ENCODE measurements at places on chromosomes 5 and 9.

GRCh38 chr5:2866662-2867372, 115.3 kb upstream of the IRX2 start:
- H3K36me3 ChIP-seq, result no peaks in the 10 kb centered on the region
- no peaks in the 10 kb centered on the region for H3K4me1 ChIP-seq
- H3K27ac ChIP-seq, result no peak overlapping the region
- no peak for DNase-seq
- H3K27me3 ChIP-seq, result no peaks in the 10 kb centered on the region
- H3K4me3 ChIP-seq, result no peak overlapping the region

GRCh38 chr9:20015427-20015931, 226.6 kb upstream of the SLC24A2 start:
- no peaks in the 10 kb centered on the region for H3K27me3 ChIP-seq
- H3K36me3 ChIP-seq, result no peaks in the 10 kb centered on the region
- no peak overlapping the region for H3K4me3 ChIP-seq
- H3K4me1 ChIP-seq, result no peaks in the 10 kb centered on the region
- H3K27ac ChIP-seq, result no peak overlapping the region

DNA sequence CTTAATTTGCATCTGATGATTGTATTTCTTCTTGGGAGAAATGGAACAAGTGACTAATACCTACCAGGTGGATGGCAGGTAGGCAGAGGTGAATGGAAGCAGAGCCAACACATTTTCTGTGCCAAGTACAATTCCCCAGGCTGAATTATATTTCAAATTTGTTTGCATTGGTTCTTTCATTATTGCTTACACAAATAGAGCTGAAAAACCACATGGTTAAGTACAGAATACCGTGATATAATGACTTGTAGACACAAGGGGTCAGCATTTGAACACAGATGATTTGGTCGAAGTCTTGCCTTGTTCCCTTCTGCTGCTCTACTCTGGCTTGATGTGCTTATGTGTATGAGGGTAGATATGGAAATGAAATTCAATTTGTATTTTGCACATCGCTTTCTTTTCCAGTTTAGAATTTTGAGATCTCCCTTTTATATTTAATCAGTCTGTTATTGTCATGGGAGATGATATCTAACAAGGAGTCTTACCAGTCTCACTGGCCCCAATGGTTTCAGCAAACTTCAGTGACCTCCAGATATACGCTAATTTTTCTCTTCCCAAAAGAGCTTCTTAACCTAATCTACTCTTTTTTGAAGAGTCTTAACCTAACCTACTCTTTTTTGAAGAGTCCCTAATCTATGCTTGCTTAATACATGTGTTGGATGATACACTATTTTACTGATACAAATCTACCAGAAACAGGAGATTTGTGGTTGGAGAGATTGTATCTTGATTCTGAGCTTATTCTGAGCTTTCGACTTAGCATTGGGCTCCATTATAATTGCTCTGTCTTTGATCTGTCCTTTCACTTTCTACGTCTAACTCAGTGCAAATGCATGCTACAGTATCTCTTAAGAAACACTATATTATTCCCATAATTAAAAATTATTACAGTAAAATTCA, 88.1 kb downstream of the PCSK1 start:
- DNase-seq, result peak; percentile 39
- H3K27me3 ChIP-seq, result no peaks in the 10 kb centered on the region
- no peaks in the 10 kb centered on the region for H3K36me3 ChIP-seq
- H3K4me3 ChIP-seq, result no peak overlapping the region

DNA sequence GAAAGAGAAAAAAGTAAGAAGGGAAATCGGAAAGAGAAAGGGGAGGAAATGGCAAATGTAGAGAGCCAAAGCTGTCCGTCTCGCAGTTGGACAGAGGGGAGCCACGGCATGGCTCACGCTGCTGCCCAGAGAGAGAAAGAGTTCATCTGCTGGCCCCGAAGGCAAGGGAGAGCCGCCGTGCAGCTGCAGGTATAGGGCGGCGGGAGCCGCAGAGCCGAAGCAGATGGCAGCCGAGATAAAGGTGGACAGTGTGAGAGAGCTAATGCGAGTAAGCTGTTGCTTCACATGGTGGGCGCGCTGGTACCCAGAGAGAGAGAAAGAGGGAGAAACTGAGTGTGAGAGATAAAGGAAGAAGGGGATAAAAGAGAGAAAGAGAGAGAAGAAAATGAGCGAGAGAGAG, 188.4 kb upstream of the PPP1R26 start:
- no peak overlapping the region for H3K4me3 ChIP-seq
- peaks cover 3% of the 10 kb centered on the region for H3K4me1 ChIP-seq
- no peaks in the 10 kb centered on the region for H3K36me3 ChIP-seq

DNA sequence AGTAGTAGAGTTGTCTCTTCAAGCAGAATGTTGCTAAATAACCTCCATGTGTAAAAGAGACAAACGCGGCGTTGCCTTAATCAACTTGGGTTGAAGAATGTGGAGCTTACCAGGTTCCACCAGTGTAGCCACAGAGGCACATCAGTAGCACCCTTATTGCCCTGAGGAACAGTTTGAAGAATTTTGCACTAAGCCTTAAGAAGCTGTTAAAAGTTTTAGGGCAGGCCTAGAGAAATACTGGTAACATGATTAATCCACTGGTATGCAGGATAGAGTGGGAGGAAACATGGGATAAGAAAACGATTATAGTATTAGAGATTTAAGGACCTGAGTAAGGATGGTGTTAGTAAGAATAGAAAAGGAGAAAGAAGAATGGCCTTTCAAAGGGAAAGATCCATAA, 100.6 kb downstream of the ZCCHC7 start:
- no peak for DNase-seq
- no peak overlapping the region for H3K27ac ChIP-seq
- no peak overlapping the region for H3K4me3 ChIP-seq
- no peaks in the 10 kb centered on the region for H3K27me3 ChIP-seq
- H3K36me3 ChIP-seq, result no peaks in the 10 kb centered on the region
- no peaks in the 10 kb centered on the region for H3K4me1 ChIP-seq

GRCh38 chr5:79547982-79548381, 34.0 kb upstream of the HOMER1 start:
- H3K36me3 ChIP-seq, result no peaks in the 10 kb centered on the region
- no peaks in the 10 kb centered on the region for H3K4me1 ChIP-seq
- H3K4me3 ChIP-seq, result no peak overlapping the region
- H3K27ac ChIP-seq, result no peak overlapping the region
- DNase-seq, result no peak
- H3K27me3 ChIP-seq, result no peaks in the 10 kb centered on the region

DNA sequence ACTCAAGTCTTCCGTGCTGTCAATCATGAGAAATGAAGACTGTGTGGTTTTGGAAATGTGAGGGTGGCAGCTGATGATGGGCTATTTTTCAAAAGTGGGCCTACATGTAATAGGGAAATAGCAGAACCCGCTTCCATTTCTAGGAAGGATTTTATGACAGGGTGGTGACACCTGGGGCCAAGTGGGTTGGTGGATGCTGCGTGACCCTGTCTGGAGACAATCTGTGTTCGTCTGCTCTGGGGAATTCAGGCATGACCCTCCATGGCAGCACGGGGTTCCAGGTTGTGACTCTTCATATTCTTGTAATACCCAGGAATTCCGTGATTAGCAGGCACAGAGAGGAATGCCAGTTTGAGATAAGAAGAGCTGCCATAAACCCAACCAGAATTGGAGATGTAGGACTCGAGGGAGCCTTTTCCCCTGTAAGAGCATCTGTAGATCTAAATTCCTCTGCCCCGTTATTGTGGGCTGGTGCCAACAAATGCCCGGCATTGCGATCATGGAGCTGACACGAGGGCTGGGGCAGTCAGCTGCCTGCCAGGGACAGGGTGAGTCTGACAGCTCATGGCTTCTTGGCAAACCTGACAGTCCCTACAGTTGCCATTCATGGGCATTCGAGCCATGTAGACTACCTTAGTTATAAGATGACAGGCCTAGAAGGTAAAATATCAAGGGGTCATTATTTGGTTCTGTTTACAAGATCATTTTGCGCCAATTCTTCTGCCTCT, 279.7 kb downstream of the GADD45G start:
- peaks cover 2% of the 10 kb centered on the region for H3K36me3 ChIP-seq
- H3K4me3 ChIP-seq, result no peak overlapping the region
- DNase-seq, result no peak
- H3K27me3 ChIP-seq, result no peaks in the 10 kb centered on the region

- H3K36me3 ChIP-seq, result no peaks in the 10 kb centered on the region
- H3K4me3 ChIP-seq, result no peak overlapping the region
- H3K27me3 ChIP-seq, result no peaks in the 10 kb centered on the region
- H3K4me1 ChIP-seq, result no peaks in the 10 kb centered on the region
- no peak for DNase-seq
- H3K27ac ChIP-seq, result no peak overlapping the region
These were observed 21.9 kb upstream of the CTSV start for GRCh38 chr9:97060796-97061195.

- H3K27ac ChIP-seq, result no peak overlapping the region
- no peak overlapping the region for H3K4me3 ChIP-seq
- no peaks in the 10 kb centered on the region for H3K27me3 ChIP-seq
- H3K36me3 ChIP-seq, result no peaks in the 10 kb centered on the region
- peak; percentile 3 for DNase-seq
These were observed 117.9 kb downstream of the ZSWIM6 start for GRCh38 chr5:61449804-61450492.

GRCh38 chr9:129264388-129264787, 86.3 kb upstream of the IER5L start:
- DNase-seq, result no peak
- no peaks in the 10 kb centered on the region for H3K27me3 ChIP-seq
- no peaks in the 10 kb centered on the region for H3K36me3 ChIP-seq
- H3K27ac ChIP-seq, result no peak overlapping the region

- no peak overlapping the region for H3K27ac ChIP-seq
- H3K27me3 ChIP-seq, result no peaks in the 10 kb centered on the region
- H3K36me3 ChIP-seq, result no peaks in the 10 kb centered on the region
- H3K4me1 ChIP-seq, result peaks cover 6% of the 10 kb centered on the region
These were observed 11.5 kb upstream of the FAM120AOS start for GRCh38 chr9:93464876-93465275.

DNA sequence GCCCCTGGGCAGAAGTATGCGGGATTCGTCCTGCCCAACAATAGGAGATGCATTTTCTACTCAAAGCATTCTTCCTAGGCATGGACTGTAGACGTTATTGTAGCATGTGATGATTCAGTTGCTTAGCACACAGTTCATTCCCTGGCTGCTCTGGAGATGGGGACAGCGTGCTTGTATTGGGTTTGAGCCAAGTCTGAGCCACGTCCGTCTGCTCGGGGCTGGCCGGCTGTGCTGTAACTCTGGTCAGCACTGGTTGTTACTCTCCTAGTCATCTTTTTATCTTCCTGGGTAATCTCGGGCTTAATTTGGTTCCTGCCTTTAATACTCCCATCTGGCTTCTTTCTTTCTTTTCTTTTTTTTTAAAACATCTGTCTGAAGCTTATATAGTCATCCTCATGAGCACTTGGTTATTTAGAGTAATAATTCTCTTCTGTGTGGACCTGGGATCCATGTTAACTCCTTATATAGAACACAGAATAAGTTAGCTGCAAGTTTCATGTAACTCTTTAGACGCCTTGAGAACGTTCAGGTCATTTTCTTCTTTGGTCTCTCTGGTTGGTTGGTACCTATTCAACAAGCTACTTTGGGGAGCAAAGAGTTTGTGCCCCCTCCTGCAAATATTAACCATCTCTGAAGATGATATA, 118.8 kb upstream of the RPS23 start:
- H3K36me3 ChIP-seq, result no peaks in the 10 kb centered on the region
- H3K4me1 ChIP-seq, result no peaks in the 10 kb centered on the region
- no peak overlapping the region for H3K27ac ChIP-seq
- H3K4me3 ChIP-seq, result no peak overlapping the region
- DNase-seq, result no peak

GRCh38 chr5:117455236-117456233, 880.9 kb upstream of the SEMA6A start:
- no peaks in the 10 kb centered on the region for H3K27me3 ChIP-seq
- no peak for DNase-seq
- H3K4me3 ChIP-seq, result no peak overlapping the region
- H3K36me3 ChIP-seq, result no peaks in the 10 kb centered on the region
- no peaks in the 10 kb centered on the region for H3K4me1 ChIP-seq
- no peak overlapping the region for H3K27ac ChIP-seq

GRCh38 chr9:79583952-79584654, 12.3 kb downstream of the TLE4 start:
- no peak overlapping the region for H3K4me3 ChIP-seq
- H3K27ac ChIP-seq, result no peak overlapping the region
- H3K4me1 ChIP-seq, result peaks cover 26% of the 10 kb centered on the region
- no peak for DNase-seq
- H3K27me3 ChIP-seq, result no peaks in the 10 kb centered on the region
- peaks cover 14% of the 10 kb centered on the region for H3K36me3 ChIP-seq

DNA sequence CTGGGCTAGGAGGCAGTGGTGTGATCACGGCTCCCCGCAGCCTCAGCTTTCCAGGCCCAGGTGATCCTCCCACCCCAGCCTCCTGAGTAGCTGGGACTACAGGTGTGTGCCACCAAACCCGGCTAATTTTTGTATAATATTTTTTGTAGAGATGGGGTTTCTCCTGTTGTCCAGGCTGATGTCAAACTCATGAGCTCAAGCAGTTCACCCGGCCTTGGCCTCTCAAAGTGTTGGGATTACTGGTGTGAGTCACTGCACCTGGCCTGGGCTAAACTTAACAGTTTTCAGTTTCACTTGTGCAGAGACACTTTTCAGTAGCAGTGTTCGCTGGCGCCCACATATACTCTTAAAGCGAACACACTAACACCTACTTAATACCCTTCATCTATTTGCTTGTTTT, 205.6 kb upstream of the ZNF608 start:
- no peaks in the 10 kb centered on the region for H3K4me1 ChIP-seq
- no peaks in the 10 kb centered on the region for H3K36me3 ChIP-seq

- H3K4me1 ChIP-seq, result no peaks in the 10 kb centered on the region
- DNase-seq, result no peak
- no peaks in the 10 kb centered on the region for H3K36me3 ChIP-seq
- no peak overlapping the region for H3K27ac ChIP-seq
- no peak overlapping the region for H3K4me3 ChIP-seq
These were observed 486.2 kb downstream of the DMAC1 start for GRCh38 chr9:7313389-7313788.

DNA sequence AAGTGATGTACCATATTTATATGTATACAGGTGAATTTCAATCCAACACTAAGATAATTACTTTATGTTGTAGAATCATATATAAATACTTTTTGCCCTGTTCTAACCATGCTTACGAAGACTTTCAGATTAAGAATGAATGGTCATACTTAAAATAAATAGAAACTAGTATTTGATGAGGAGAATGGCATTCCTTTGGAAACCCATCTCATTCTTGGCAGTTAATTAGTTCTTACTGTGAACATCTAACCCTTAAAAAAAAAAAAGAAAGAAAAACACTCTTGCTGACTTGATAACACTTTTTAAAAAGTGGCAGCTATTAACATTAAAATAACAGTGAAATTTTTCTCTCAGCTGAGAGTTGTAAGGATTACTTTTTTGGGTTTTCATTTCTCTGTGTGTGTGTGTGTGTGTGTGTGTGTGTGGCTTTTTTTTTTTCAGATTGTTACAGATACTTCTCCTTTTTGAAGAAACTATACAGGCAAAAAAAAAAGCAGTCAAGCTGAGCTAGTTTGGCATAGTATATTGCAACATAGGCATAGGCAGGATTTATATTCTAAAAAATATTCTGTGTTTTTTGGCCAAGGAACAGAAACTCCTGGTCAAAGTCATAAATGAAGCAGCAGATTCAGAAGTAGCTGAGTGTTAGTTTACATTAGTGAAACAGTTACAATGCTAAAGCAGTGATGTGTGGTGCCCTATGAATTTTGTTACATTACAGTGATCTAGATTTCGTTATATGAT, 163.5 kb downstream of the CD180 start:
- no peaks in the 10 kb centered on the region for H3K36me3 ChIP-seq
- H3K4me3 ChIP-seq, result no peak overlapping the region
- no peak for DNase-seq

GRCh38 chr9:136664000-136664915, 1.5 kb downstream of the EGFL7 start:
- H3K4me3 ChIP-seq, result no peak overlapping the region
- H3K36me3 ChIP-seq, result no peaks in the 10 kb centered on the region
- no peak overlapping the region for H3K27ac ChIP-seq
- DNase-seq, result no peak
- peaks cover 16% of the 10 kb centered on the region for H3K4me1 ChIP-seq
